ENCODE measurements at places on chromosomes 6 and 20.

DNA sequence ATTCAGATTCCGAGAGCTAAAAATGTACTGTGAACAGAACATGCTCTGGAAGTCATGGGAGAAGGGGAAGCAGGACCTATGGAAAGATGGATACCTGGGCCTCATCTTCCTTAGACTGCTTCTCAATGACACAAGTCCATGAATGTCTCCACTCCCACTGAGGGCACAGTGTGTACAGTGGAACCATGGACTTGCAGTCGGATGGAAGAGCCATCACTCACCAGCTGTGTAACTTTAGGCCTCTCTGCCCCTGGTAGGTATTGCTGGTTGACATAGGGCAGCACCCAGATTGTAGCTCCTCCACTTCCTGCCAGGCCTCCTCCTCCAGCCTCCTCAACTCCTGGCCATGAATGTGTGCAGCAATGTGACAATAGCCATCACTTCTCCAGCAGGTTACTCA is 52.5 kb downstream of the MAFB start:
- no peak for DNase-seq

- no peak for DNase-seq
These were observed 7.8 kb upstream of the MRS2 start for GRCh38 chr6:24394780-24395437.

GRCh38 chr6:158004701-158005095 is 23.0 kb downstream of the SYNJ2 start:
- DNase-seq = no peak

DNA sequence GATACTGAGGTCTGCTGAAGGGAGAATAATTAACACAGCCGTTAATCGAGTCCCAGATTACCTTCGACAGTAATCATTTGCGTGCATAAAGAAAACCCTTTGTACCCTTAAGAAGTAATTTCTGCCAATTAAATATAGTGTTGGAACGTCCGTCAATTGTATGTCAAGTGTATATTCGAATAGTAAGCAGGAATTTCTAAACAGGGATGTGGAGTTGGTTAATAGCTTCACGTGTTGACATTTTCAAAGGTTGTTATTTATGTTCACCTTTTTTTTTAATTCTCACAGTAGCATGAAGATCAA is 798 bp upstream of the SNAP91 start:
- DNase-seq = no peak

DNA sequence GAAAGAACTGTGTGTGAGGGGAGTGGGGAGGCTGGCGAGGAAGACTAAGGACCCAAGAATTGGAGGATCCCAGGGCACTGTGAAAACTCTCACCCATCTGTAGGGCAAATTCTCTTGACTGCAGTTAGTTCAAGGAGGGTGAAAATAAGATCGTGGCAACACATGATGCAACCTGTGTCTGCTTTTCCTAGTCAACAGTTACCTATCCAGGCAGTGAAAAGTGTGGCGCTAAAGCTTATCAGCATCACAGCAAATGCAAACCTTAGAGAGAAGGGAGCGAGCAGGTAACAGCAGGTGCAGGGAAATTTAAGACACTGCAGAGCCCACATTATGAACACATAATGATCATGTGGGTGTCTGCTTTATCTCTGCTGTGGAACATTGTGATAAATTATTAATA is 97.7 kb upstream of the SGK1 start:
- no peak for DNase-seq

DNA sequence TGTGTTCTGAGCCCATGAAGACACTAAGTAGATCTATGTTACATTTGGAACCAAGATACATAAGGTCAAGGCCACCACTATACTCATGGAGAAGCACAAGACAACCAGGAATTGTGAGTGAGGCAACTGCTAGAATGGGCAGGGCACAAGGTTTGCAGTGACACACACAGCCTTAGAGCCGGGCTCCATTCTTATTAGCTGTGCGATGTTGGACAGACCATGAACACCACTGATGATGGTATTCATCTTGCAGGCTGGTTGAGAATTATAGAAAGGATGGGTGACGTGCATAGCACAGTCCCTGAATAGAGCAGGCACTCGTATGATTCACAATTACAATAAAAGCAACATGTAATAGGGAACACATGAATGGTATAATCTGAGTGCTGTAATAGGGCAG is 172.4 kb downstream of the GJA10 start:
- DNase-seq = no peak

GRCh38 chr6:166744223-166745134 is 117.4 kb upstream of the RPS6KA2 start:
- DNase-seq = no peak

GRCh38 chr6:147023148-147023547 is 181.1 kb upstream of the STXBP5 start:
- no peak for DNase-seq

DNA sequence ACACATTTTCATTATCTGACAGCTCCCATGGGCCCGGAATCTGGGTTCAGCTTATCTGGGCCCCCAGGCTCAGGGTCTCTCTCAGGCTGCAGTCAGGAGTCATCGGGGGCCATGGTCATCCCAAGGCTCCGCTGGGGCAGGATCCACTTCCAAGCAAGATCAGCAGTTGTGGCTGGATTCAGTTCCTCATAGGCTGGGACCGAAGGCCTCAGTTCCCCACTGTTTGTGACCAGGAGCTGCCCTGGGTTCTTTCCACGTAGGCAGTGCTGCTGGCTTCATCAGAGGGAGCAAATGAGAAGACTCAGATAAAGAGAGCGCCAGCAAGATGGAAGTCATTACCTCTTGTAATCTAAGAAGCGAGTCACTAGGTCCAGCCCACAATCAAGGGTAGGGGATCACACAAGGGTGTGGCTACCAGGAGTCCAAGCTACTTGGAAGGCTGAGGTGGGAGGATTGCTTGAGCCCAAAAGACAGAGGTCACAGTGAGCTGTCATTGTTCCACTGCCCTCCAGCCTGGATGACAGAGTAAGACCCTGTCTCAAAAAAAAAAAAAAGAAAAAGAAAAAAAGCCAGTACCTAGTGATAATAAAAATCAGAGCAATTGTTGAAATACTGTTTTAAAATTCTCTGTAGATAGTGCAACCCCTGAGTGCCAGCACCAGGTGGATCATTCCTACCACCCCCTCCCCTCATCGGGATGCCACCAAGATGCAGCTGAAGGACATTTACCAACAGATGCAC is 162.7 kb downstream of the NFATC2 start:
- DNase-seq = no peak
